ENCODE measurements at places on chromosomes 1 and 21. TPM values are rescaled to one million over a fixed set of nuclear protein-coding genes. Genes with fewer than 3 reads are reported as not detected.
A peak's percentile ranks its signal among the peaks of the same experiment; 100 is the strongest.

- no peak overlapping the region for H3K27ac ChIP-seq
- DNase-seq, result no peak
- H3K4me1 ChIP-seq, result peaks cover 20% of the 10 kb centered on the region
- H3K4me3 ChIP-seq, result no peak overlapping the region
These were observed 11.1 kb downstream of the VSIG8 start for GRCh38 chr1:159851407-159851806.

GRCh38 chr21:34158866-34159835, 85.8 kb downstream of the MRPS6 start:
- no peak overlapping the region for H3K27ac ChIP-seq
- no peaks in the 10 kb centered on the region for H3K27me3 ChIP-seq
- H3K4me1 ChIP-seq, result no peaks in the 10 kb centered on the region
- H3K4me3 ChIP-seq, result no peak overlapping the region
- H3K36me3 ChIP-seq, result no peaks in the 10 kb centered on the region

GRCh38 chr1:238951809-238952208, 434.6 kb upstream of the CHRM3 start:
- no peaks in the 10 kb centered on the region for H3K27me3 ChIP-seq
- H3K27ac ChIP-seq, result no peak overlapping the region
- H3K4me3 ChIP-seq, result no peak overlapping the region
- DNase-seq, result peak; percentile 4

The SPRR2A gene
- total RNA-seq, result not detected

GRCh38 chr1:38092256-38092655, 45.7 kb upstream of the POU3F1 start:
- H3K36me3 ChIP-seq, result no peaks in the 10 kb centered on the region
- H3K4me3 ChIP-seq, result no peak overlapping the region
- peaks cover 26% of the 10 kb centered on the region for H3K27me3 ChIP-seq
- no peak for DNase-seq

DNA sequence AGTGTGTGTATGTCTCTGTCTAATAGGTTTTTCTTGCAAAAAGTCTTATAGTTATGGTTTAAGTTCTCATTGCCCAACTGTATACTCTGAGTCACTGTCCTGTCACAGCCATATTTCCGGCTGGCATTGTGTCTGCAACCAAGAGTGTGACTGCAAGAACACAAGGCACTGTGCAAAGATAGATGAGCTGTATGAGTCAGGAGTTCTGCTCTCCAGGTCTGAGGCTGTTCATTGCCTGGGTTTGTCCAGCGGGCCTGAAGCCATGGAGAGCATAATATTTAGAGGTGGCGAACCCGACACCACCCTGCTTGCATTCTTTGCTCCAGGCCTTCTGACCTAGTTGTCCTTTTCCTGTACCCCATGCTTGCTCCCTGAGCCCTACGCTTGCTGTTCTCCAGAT, 50.9 kb upstream of the CNIH3 start:
- H3K36me3 ChIP-seq, result no peaks in the 10 kb centered on the region
- no peaks in the 10 kb centered on the region for H3K27me3 ChIP-seq
- DNase-seq, result peak; percentile 99

The LCE1B gene
- not detected for total RNA-seq

Measured in PC-9 (cell line).